Activated naive CD8-positive, alpha-beta T cell treated with anti-CD3 and anti-CD28 coated beads, Interleukin-2, amount 50 U/mL, for 16 hours (primary cell): ENCODE measurements at places on chromosomes 6 and 20.

DNA sequence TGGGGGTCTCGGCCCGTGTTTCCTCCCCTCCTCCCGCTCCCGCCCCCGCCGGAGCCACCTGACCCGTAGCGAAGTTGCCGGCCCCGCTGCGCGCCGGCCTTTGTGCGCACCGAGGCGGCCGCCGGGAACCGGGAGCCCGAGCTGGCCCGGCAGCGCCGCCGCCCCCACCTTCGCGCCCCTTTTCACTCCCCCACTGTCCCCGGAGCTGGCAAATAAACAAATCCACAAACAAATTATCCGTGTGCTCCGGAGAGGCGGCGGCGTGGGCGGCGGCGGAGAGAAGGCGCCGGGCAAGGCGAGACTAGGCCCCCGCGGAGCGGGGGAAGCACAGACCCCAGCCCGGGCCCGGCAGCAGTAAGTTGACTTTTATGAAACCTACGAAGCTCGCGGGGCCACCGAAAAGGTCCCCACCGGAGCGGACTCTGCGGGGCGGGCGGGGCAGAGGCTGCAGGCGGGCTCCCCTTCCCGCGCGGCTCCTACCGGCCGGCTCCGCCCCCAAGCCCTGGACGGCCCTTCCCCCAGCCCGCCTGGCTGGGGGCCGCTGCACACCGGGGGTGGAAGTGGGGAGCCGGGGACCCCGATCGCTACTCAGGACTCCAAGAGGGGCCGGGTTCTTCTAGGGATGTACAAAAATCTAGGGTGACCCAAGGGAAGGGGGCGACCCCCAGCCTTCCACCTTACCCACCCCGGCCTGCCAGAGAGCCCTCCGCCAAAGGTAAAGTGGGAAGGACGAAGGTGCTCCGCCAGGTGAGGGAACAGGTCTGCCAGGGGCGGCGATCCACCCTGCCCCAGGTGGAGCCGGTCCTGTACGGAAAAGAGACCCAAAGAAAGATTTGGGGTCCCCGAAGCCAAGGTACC, 40.7 kb downstream of the YTHDF1 start:
- no peak for DNase-seq

- no peak for DNase-seq
These were observed 12.4 kb upstream of the MAP3K4 start for GRCh38 chr6:160979061-160979708.

DNA sequence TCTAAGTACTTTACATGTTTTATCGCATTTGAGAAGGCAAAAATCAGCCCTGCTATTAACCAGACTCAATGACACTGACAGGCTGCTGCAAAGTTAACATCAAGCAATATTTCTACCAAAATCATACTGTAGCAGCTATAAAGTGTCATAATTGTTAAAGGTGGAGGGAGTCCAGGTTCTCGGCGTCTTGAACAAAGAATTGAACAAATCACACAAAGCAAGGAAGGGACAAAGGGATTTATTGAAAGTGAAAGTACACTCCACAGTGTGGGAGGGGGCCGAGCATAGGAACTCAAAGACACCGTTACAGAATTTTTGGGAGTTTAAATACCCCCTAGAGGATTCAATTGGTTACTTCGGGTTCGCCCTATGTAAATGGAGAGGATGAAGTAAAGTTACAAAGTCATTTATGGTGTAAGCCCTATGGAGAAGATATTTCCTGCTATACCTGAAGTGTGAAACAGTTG, 12.9 kb upstream of the ZNF391 start:
- no peak for DNase-seq

- no peak for DNase-seq
These were observed 75.7 kb upstream of the QKI start for GRCh38 chr6:163338671-163339405.

- DNase-seq = no peak
These were observed 42.2 kb upstream of the TPD52L1 start for GRCh38 chr6:125111219-125111983.

DNA sequence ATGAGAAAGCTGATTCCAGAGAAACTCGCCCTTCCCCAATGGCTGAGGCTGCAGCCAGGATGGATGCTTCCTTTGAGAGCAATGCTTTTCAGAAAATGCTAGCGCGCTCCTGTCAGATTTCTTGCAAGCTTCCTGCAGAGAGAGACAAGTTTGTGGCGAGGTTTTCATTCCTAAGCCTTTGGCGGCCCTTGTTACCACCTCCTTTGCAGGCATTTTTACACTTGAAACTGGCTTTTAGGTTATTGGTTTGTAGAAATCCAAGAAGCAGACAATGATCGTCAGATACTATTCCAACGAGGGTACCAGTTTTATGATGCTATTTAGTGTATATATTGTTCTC, 1.1 kb downstream of the FNDC1 start:
- DNase-seq = no peak

DNA sequence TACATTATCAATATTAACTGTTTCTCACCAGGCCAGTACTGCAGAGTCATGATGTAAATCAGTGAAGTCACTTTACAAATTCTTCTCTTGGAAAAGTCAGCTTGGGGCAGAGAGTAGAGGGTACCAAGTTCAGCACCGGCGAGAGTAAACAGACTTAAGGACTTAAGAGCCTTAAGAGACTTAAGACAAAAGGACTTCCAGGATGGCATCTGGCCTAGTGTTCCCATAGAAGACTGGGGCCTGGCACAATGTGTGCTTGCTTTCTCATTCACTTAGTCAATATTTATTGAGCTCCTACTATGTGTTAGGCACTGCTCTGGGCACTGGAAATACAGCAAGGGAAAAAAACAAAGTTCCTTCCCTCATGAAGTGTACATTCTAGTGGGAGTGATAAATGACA, 1.4 kb upstream of the SNPH start:
- no peak for DNase-seq

DNA sequence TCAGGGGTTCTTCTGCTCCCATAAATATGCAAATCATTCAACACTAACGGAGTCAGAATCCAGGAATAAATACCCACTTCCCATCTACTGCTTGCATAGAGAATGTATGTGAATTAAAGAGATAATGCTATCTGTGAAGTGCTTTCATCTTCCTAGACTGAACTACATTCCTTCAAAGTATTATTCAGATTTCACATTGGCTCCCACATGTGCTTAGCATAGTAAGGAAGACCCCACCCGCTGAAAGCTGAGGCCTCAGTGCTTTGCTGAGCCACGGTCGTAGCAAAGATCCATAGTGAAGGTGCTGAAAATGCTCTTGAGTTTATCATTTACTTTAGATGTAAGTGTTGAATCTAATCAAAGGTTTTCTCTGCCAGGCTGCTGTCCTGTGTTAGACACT, 97.0 kb upstream of the SPACA1 start:
- DNase-seq = no peak

GRCh38 chr20:13333793-13334192, 112.7 kb downstream of the ISM1 start:
- DNase-seq = no peak

DNA sequence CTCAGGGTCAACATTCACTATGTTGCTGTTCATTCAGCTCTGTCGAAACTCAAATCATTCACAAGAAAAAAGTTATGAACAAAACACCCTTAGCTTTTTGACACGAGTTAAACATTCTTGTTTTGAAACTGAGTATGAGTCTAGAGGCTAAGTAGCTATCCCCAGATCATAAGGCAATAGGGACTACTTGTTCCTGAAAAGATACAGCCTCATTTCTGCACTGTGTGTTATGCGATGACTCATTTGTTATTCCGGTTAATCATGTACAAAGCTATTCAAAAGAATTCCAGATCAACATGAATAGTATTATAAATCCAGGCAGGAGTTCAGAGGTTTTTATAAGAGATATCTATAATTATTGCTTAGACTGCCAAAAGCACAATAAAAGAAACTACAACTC, 908.0 kb downstream of the QKI start:
- DNase-seq = no peak

DNA sequence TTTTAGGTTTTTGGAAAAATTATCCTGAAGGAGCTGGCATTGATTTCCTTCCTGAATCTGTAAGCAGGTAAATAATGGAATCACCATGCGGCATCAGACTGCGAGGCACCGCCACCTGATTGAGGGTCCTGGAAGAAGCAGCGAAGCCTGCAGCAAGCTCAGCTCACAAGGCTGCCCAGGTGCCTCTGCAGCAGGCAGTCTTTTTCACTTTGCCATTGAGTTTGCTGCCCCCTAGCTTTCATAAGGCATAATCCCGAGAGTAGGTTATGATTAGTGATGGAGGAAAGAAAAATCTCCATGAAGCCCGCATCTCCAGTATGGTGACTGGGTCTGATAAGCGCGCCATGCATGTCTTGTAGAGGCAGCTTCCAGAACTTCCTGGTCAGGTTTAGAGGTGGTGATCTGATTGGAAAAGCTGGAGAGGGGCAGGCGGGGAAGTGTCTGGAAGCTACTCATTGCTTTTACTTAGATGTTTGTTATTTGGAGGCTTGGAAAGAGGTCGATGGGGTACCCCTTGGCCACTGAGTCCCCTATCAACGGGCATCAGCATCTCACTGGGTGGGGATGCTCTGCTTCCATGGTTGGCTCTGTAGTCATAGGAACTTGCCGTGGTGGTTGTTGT, 26.7 kb downstream of the IYD start:
- no peak for DNase-seq

DNA sequence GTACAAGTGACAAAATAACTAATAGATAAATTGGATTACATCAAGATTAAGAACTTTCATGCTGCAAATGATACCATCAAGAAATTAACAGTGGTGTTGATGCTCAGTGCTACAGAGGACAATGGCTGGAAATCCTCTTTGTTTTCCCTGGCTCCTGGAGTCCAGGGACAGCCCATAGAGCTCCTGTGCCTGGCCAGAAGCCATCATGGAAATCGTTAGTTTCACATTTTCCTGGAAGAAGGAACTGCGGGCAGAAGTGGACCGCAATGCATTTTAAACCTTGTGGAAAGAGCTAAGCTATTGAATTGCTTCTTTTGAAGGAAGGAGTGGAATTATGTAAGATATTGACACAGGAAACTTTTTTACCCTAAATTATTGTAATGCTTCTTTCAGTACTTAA, 276.0 kb downstream of the GJA1 start:
- DNase-seq = no peak

DNA sequence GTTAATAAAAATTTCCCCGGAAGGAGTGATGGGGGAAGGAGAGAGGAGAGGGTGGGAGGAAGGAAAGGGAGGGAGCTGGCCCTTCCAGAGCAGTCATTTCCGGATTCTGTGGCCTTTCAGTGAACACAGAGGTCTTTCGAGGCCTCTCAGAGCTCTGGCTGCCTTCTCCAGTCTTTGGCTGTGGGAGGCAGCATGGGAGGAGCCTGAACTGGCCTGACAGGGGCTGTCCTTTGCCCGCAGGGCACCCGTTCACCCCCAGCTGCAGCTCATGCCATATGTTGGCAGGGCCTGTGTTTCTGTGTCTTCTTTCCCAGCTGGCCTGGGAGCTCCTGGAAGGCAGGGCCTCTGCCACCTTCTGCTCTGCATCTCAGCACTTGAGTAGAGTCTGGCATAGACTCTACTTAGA, 95.5 kb downstream of the PPP1R14C start:
- DNase-seq = no peak

GRCh38 chr6:135880066-135880972, 28.8 kb downstream of the PDE7B start:
- DNase-seq = no peak

DNA sequence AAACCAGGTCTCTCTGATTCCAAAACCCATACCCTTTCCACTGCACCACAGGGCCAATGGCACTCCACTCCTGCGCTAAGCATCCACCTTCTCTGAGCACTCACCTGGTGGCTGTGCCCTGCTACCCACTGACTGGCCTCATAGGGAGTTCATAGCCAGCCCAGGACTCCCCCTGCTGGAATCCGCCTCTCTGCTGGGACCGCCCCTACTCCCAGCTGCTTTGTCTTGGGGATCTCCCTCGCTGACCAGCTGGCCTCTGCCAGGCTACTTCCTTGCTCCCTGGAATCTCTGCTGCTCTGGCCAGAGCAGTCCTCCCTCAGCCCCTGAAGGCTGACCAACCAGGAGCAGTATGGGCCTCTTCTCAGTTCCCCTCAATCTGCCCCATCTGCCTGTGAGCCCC, 129.7 kb downstream of the FAXC start:
- DNase-seq = no peak

DNA sequence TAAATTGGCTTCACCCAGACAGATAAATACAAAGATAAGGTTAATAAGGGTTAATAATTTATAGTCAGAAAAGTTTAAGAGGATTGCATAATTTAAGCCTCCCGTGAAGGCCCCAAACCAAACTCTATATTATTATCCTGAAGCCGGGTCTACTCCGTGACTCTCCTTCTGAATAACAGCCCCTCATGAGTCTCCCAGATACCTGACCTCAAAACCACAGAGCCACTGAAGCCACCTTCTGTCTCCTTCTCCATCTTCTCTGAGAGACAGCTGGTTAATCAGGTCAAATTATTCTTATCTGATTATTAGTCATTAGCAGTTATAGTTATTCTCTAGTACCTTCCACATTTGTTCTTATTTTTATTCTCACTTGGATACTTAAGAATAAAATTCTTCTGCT, 569.2 kb upstream of the AGPAT4 start:
- no peak for DNase-seq

DNA sequence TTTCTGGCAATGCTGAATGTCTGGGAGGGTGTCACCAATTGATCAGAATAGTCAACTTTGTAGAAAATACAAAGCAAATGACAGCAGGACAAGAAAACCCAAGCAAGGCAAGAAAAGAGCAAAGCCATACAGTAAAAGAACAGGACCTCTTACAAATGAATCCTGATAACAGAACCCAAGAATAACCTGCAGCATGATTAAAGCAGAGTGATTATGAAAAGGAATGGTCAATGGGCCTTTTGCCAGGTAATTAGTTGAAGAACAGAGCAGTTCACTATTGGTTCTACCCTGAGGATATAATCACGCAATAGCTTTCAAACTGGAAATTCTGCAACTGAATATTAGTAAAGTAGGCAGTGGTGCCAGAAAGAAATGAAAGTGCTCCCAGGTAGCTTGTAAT, 319.8 kb downstream of the FRK start:
- no peak for DNase-seq

DNA sequence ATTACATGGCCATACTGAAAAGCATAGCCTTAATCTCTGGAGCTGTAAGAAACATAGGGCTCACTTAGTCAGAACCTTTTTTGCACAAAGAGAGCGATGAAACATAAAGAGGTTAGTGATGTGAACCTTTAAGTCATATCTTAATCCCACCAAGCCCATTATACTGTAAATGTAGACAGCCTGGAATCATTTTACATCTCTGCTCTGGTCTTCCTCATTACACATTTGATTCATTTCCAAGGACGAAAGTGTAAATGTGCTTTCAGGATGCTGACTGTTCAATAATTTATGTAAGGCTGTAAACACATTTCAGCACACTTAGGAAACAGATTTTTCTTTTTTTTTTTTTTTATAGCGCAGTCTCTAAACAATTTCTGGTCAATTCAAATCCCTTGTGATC, 131.3 kb upstream of the B3GAT2 start:
- DNase-seq = no peak

GRCh38 chr6:7406743-7407142, 17.1 kb downstream of the RIOK1 start:
- DNase-seq = no peak
